HT1080 (cell line): ENCODE measurements at places on chromosomes 7 and 10.

GRCh38 chr10:108787932-108788331, 1135.4 kb downstream of the XPNPEP1 start:
- DNase-seq = peak; percentile 73

- DNase-seq = no peak
These were observed 128.5 kb upstream of the CDK1 start for GRCh38 chr10:60649485-60650377.

DNA sequence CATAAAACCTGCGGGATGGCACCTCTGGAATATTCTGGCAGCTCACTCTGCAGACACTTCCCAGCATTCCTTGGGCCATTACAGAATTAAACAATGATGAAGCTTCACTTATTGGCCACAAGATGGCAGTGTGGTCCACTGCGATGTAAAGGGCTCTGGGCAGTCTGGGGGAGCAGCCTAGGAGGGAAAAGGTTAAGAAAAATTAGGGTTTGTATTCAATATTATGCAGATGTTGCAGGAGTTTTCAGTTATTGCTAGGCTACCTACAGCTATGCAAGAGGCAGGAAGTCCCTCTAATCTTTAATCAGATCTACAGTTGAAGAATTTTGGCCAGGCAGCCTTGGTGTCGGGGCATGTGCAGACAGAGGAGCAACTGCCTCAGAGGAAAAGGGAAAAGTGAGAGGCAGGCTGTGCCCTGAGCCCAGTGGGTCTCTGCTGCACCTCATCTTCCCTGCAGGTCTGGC, 233.2 kb upstream of the PRSS1 start:
- peak; percentile 56 for DNase-seq

DNA sequence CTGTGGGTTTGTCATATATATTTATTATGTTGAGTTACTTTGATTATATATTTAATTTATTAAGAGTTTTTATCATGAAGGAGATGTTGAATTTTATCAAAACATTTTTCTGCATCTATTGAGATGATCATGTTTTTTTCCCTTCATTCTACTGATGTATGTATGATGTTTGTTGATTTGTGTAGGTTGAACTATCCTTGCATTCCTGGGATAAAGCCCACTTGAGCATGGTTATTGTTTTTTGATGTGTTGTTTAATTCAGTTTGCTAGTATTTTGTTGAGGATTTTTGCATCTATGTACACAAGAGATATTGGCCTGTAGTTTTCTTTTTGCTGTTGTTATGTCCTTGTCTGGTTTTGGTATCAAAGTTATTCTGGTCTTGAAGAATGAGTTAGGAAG, 31.1 kb downstream of the SCART1 start:
- DNase-seq = no peak

DNA sequence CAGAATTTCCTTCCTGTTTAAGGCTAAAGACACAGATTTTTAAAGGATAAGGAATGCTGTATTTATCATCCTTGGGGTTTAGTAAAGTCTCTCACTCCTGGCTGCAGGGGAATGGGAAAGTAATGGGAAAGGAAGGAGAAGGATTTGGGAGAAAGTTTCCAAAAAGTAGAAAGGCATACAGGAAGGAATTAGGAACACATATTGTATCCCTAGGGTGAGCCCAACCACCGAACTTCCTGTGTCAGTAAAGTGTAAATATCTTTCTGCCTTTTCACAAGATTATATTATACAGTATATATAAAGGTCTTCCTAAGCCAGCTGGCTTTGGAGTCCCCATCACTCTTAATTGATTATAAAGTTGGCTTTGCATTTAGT, 12.0 kb upstream of the UBE2D1 start:
- no peak for DNase-seq

DNA sequence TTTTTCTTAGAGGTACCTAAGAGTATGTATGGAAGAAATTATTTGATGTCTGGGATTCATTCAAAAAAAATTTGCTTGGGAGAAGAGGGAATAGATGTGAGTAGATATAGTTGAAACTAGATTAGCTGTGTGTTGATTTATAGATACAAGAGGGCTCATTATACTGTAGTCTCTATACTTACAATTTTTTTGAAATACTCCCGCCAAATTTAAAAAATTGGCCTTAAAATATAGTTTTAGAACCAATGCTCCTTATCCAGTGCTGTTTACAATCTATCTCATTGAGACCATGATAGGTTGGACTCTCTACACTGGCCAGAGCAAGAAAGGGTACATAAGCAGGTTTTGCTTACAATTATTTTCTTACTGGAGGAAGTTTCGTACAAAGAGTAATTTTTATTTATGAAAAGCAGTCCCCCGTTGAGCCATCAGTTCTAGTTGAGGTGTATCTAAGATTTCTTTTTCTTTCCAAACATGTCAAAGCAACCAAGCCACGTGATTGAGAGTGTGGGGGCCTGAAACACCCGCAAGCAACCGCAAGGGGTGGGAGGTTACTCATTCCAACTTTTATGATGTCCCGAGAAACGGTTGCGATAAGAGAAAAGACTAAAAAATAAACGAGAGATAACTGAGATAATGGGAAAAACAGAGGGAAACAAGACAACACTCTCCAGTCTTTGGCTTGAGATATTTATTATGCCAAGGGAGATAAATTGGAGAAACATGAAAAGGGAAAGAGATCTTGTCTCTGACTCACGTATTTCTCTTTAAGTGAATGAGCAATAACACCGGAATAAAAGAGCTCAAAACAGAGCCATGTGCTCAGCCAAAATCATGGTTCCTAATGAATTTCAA, 729.2 kb downstream of the LRMDA start:
- DNase-seq = no peak

- DNase-seq = peak; percentile 17
These were observed 51.5 kb downstream of the IMMP2L start for GRCh38 chr7:111510584-111511378.

GRCh38 chr10:110512461-110513187, 14.9 kb downstream of the DUSP5 start:
- DNase-seq = peak; percentile 96

DNA sequence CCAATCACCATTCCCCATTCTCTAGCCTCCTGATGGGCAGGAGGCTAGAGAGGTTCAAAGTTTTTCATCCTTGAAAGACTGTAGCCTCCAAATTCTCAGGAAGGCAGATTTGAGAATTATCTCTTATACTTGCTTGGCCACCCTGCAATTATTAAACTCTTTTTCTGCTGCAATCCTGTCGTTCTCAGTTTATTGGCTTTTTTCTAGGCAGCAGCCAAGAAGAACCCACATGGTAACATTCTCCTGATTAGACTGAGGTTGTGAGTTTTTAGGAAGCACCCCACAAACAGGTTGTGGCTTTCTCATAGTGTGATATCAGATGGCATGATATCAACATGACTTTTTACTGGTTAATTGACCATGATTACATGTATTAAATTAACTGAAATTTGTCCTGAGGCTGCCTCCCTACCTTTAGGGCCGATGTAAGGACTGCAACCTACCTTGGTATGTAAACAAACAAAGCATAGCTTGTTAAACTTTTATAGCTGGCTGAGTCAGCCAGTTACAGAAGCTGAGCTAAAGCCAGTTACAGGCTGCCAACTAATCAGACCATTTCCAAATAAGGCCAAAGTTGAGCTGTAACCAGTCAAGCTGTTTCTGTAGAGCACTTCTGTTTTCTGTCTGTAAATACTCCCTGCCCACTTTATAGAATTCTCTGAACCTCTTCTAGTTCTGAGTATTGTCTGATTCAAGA, 3.2 kb upstream of the ZNF248 start:
- DNase-seq = peak; percentile 49

GRCh38 chr7:139453673-139454321, 29.7 kb downstream of the KLRG2 start:
- no peak for DNase-seq

DNA sequence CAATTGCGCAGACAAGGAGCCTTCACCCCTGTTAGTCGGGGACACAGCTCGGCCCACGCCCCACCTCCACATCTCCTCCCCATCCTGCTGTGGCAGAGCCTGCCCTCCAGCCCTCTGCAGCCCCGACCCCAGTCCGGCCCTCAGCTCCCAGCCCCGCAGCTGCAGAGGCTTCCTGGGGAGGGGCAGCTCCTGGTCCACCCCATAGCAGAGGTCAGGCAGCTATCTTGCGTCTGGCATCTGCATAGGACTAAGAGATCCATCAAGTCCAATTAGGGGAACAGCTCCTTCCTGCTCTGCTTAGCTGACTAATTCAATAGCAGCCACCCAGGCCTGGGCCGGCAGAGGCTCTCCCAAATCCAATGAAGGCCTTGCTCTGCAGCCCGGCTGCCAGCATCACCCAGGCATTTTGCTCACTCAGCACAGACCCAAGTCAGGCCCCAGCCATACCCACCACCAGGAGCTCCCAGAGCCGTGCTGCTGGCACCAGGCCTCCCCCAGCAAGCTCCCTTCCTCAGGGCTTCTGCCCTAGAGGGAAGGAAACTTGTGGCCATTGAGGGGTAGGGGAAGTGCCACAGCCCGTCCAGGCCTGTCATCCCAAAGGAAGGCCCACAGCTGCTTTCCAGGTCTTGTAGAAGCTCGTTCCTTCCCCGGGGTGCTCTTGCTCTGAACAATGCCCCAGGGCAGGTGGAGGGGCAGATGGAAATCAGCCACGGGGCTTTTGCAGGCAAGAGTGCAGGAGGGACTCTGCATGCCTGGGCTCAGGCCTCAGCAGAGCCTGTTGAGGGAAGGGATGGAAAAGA, 106.2 kb upstream of the RET start:
- DNase-seq = no peak

DNA sequence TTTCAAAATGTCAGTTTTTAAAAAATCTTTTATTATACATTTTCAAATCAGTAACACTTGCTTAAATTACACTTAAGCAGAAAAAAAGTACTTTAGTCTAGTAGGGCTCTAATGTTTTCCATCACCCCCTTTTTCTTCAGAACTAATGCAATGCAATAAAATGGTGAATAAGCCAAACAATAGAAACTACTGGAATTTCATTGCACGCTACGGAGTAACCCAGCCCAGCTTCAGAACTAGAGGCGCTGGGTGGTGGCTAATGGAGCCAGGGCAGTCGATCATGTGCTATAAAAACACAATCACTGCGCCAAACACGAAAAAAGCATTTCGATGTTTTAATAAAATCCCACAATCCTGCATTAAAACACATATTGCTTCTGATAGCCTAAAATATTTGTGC, 59.9 kb upstream of the ODAD2 start:
- DNase-seq = no peak

GRCh38 chr10:76352300-76352699, 920.9 kb downstream of the LRMDA start:
- peak; percentile 93 for DNase-seq
